Fibroblast of skin of scalp (primary cell): ENCODE measurements at places on chromosomes 13 and 19.

DNA sequence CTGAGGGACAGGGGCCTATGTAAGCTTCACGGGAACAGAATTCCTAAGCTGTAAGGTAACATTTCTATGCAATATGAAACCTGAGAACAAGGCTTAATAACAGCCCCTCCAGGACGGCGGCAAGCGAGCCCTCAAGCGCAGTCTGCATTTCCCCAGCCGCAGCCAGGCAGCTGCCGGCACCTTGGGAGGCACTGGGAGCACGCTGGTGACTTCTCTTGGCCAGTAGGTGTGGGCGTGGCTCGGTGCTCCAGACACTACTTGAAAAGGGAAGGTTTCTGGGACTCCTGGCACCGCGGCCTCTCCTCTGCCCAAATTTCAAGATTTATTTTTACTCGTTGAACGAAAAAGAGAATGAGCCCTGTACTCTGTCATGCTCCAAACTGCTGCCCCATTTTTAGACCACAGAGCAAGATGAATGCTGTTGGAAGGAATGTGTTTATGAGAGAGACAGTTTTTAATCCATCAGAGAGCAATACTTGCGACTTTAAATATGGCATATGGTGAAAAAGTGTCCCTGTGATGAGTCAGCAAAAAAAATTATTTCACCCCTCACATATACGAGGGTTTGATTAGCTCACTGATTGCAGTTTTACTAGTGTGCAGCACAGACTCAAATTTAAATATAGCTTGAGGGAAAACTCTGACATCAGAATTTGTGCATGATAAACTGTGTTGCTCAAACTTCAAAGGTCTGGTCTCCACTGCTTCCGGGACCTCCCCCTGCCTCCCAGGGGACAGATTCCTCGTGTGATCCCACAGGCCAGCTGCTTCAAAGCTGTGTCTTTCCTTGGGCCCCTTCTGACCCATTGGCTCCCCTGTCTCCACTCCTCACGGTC, 81.2 kb downstream of the COL4A2 start:
- DNase-seq: peak; percentile 94

DNA sequence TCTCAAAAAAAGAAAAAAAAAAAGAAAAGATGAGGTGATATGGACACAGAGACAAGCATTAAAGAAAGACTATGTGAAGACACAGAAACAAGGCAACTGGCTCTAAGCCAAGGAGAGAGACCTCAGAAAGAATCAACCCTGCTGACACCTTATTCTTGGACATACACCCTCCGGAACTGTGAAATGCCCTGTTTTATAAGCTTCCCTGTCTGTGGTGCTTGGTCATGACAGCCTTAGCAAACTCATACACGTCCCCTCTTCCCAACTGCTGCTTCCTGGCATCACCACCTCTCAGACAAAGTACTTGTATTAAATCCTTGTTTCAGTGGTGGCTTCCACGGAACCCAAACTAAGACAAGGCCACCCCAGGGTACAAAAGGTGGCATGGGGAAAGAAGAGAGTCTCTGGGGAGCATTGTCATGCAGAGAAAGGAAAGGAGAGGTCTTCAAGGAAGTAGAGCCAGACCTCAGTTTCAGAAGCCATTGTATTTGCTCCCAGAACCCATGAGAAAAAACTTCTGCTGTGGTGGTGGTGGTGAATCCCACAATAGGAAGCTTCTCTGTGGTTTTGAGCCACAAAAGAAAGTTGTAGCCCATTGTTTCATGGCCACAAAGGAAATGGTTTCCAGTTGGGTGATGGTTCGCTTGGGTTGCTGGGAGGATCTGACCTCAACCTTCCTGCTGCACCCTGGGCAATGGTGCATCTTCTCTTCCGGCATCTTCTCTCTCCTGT, 16.3 kb upstream of the TSPAN16 start:
- DNase-seq: no peak

DNA sequence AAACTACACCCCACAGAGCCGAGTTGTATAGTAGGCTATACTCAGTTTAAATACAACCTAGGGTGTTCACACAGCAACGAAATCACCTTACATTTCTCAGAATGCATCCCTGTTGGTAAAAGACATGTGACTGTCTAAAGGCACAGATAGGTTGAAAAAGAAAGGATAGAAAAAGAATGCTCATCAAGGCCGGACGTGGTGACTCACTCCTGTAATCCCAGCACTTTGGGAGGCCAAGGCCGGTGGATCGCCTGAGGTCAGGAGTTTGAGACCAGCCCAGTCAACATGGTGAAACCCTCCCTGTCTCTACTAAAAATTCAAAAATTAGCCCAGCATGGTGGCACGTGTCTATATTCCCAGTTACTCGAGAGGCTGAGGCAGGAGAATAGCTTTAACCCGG, 3.8 kb upstream of the IL17D start:
- no peak for DNase-seq

GRCh38 chr19:4557971-4558941, 1.2 kb downstream of the SEMA6B start:
- no peak for DNase-seq

DNA sequence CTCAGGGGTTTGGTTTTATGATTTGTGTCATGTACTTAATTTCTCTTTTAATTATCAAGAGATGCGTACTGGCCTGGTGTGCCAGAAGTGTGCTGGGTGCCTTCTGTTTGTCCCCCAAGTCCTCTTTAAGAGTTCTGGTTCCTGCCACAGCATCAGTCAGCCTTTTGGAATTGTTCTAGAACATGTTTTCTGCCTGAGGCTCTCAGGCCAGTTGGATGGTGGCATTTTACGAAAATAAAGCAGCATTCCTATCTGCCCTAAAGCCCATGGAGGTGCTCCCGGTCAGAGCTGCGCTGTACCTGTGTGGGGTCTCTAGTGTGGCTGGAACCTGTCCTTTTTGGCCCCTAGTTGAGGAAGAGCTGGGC, 54.1 kb downstream of the TSSK6 start:
- no peak for DNase-seq

GRCh38 chr19:40388481-40388880, 1.5 kb downstream of the HIPK4 start:
- no peak for DNase-seq
